Parietal lobe (tissue), 2 donors: ENCODE measurements at places on chromosomes 7 and 10. TPM values are rescaled to one million over a fixed set of nuclear protein-coding genes. Genes with fewer than 3 reads are reported as not detected.

Gene MRLN
- total RNA-seq: 1.3 TPM

Gene NSUN5
- 15.7 TPM for total RNA-seq

Gene TFEC
- total RNA-seq: 0.63 TPM

Gene PAX2
- not detected for total RNA-seq

Gene PRKCQ
- 2.2 TPM for total RNA-seq

Gene ZNF365
- 31.9 TPM for total RNA-seq

Gene TMEM196
- 12.8 TPM for total RNA-seq

Gene LLCFC1
- not detected for total RNA-seq

Gene CPEB3
- 23.2 TPM for total RNA-seq

Gene FAM221A
- total RNA-seq: 16.9 TPM

Gene TBX20
- total RNA-seq: not detected

Gene TRIL
- total RNA-seq: 8.8 TPM

Gene HOXA3
- total RNA-seq: not detected

Gene STEAP1B
- total RNA-seq: 1.9 TPM

Gene KLF14
- not detected for total RNA-seq

Gene FAM25A
- total RNA-seq: not detected

Gene CHST3
- 7.8 TPM for total RNA-seq

Gene MAP3K8
- 6.3 TPM for total RNA-seq

Gene ZNF503
- 1.9 TPM for total RNA-seq

Gene WNT2
- total RNA-seq: 0.31 TPM

Gene SYT15B
- under 0.01 TPM for total RNA-seq

Gene RAB19
- total RNA-seq: not detected

Gene SLC26A3
- total RNA-seq: not detected

Gene SPACDR
- not detected for total RNA-seq

Gene MRC1
- total RNA-seq: 0.63 TPM

Gene TCAF2
- total RNA-seq: 1.6 TPM

Gene HILPDA
- total RNA-seq: 43.2 TPM

Gene NCF1
- not detected for total RNA-seq

Gene CAV1
- total RNA-seq: 5.9 TPM
